ENCODE measurements at places on chromosomes 11 and 22.
A peak's percentile ranks its signal among the peaks of the same experiment; 100 is the strongest.

GRCh38 chr11:2300936-2301630, 635 bp downstream of the C11orf21 start:
- DNase-seq: no peak

- no peak for DNase-seq
Measured at GRCh38 chr11:93846411-93846810, 4.0 kb downstream of the VSTM5 start.

DNA sequence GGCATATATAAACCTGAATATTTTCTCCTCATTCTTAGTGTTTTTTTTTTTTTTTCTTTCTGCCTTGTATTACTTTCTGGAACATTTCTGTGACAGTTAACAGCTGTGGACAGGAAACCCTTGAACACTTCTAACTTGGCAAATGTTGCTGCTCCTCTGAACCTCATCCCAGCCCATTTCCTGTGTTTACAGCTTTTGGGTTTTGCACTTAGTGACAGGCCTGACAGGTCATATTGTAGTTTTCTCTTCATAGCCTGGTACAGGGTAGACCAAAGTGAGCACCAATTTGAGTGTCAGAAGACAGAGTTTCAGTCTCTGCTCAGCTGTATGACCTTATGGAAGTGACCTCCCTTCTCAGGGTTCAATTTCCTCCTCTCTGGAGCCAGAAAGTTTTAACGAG, 91.6 kb downstream of the STIM1 start:
- no peak for DNase-seq

DNA sequence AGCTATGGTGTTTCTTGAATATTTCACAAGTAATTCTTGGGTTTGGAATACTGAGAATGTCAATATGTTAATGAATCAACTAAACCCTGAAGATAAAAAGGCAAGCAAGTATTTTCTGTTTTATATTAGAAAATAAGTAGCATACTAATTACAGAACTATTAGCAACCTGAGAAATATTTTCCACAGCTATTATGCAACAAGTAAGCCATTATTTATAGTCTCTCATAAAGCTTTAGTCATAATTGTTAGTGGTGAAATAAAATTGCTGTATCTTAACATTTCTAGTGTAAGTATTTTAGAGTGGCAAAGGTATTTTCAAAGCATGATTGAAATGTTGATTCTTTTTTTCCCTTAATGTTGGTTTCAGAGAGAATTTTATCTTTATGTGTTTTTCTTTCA, 53.3 kb downstream of the FAR1 start:
- no peak for DNase-seq

- DNase-seq: no peak
Measured at GRCh38 chr11:113204280-113204679, 110.1 kb upstream of the TTC12 start.

DNA sequence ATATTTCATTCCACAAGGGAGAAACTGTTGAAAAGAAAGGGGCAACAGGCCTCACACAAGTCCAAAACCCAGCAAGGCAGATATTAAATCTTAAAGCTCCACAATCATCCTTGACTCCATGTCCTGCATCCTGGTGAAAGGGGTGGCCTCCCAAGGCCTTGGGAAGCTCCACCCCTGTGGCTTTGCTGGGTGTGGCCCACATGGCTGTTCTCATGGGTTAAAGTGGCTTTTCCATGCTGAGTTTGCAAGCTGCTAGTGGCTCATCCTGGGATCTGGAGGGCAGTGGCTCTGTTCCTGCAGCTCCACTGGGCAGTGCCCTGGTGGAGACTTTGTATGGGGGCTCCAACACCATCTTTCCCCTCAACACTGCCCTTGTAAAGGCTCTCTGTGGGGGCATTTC, 106.4 kb downstream of the CTNND1 start:
- no peak for DNase-seq

DNA sequence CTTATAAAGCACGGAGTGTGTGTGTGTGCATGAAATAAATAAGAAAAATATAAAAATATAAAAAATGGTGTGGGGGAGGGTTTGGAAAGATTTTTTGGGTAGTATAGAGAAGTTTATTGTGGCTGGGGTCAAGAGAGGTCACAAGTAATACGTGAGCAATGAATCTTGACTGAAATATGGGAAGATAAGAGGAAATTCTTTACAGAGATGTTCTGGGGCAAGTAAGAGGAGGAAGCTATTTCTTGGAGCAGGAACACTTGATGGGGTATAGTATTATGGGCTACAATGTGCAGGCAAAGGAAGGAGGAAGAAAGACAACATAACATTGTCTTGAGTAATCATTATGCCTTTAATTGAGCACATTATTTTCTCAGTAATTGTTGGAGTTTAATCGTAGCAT, 2.1 kb downstream of the HBD start:
- no peak for DNase-seq

GRCh38 chr11:11724994-11725393, 103.2 kb upstream of the GALNT18 start:
- DNase-seq: no peak

DNA sequence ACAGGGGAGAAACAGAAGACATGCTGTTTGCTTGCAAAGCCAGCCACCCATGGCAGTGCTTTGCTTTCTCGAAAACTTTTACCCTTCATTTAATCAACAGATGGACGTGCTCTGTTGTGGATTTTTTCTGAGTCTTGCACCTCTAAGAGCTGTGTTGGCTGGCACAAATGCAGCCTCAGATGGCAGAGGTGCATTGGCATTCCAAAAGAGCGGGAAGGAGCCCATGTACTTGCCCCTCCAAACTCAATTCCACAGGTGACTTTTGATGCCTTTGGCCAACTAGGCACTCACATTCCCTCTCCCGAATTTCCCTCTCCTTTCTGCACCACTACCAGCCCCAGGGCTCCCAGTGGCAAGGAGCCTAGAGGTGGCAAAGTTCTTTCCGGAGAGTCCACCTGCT, 1.2 kb downstream of the KIRREL3 start:
- DNase-seq: no peak

GRCh38 chr22:19728271-19728670, 4.9 kb downstream of the GP1BB start:
- DNase-seq: no peak

DNA sequence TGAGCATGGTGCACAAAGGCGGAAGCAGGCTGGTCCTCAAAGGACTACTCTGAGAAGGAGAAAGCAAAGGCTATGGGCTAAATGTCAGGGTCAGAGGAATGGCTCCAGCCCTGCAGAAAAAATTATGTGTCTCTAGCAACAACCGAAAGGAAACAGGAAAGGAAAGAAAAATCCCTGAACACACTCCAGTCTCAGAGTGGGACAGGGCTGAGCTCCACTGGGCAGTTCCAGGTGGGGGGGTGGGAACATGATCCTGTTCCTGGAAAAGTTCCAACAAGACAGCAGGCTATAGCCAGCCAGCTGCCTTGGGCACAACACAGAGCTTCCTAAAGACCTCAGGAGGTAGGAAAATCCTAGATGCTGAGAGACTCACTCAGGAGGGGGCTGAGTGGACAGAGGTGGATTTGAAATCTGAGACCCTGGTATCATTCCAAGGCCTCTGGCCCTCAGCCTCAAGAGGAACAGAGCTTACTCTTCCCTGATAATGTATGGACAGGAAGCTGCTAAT, 1088.2 kb downstream of the TBC1D22A start:
- DNase-seq: no peak

GRCh38 chr11:58024601-58025091, 965 bp downstream of the OR9Q1 start:
- DNase-seq: no peak

DNA sequence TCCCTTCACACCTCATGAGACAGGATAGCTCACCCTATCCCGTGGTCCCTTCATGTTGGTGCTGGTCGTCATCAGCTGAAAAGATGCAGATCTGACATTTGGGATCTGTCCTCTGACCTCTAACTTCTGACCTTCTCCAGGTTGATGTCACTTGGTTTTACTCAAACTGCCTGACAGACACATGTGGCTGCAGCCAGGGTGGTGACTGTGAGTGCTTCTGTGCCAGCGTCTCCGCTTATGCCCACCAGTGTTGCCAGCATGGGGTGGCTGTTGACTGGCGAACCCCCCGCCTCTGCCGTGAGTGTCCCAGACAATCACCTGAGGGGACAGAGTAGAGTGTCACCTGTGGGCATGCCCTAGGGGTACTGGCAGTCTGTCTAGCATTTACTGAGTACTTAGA, 49.7 kb downstream of the OTOG start:
- DNase-seq: no peak

DNA sequence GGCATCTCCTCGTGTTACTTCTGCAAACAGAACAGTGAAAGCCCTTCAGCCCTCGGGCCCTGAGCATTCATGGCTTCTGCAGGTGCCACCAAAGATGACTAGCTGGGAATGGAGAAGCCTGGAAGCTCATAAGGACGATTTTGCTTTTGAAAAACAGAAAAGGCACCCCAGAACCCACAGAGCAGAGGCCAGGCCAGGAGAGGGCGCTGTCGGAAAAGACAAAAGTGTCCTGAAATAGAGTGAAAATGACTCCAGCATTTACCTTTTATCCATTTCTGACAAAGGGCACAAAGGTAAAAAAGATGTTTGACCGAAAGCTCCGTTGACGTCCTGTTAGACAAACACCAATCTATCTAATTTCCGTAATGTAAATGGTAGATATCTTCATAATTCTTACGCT, 37.6 kb downstream of the ZNF195 start:
- peak; percentile 53 for DNase-seq

DNA sequence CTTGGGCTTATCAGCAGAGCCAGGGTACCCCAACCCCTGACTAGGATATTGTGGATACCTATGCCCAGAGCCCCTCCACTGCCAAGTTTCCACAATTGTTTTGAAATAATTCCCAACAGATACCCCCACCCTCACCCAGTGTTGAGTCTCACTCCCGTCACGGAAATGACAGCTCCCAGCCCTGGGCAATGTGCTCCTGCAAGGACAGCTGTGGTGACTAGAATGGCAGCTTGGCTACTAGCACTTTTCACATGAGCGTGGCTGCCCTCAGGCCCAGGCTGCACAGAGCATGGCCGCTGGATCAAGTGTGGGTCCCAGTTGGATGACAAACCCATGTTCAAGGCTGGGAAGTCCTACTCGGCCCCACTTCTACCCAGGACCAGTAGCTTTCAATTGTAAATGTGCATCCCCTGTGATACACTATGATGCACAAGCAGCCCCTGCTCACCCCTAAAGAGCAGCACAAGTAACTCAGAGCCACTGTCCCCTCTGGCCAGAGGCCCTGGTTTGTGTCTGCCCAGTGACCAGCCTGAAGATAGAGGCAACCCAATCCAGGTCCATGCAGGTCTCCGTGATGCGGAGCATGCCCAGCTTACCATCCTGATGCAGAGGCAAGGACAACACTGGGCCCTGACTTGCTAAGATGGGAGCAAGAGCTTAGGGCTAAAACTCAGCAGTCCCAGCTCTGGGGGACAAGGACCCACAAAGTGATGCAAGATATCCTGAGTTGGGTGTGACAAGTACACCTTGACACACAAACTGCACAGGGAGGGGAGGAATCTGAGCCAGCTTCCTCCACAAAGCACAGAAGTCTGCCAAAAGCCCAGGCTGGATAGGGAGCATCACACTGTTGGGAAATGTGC, 13.2 kb downstream of the KCNQ1OT1 start:
- DNase-seq: no peak

DNA sequence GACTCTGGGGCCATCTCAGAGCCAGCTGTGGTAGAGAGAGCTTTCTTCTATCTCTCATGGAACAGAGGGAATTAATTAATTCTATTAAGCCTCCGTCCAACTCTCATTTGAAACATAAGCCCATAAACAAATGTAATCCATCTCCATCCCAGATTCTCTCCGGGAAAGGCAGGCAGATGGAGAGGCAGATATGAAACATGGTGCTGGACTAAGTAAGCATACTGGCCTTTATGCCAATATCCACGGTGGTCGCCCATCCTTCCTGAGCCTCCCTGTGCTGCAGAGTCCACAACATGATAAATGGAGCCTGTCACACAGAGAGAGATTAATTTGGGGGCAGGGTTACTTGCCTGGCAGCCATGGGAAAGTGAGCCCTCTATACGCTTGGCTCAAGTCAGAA, 44.8 kb downstream of the PRR5L start:
- no peak for DNase-seq

DNA sequence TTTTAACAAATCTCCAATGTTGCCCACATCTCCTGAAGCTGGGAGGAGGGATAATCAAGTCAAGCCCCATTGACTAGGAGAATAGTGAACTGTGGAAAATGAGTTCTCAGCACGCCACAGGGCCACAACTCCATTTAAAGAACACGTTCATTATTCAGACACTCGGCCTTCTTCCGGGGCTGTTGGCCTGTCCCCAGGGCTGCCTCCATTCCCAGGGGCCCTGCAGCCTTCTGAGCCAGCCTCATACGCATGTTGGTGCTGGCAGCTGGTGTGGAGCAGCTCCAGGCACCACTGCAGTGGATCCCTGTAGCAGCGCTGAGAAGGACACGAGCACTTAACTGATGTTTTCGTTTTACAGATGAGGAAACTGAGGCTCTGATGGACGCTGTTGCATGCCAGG, 87.5 kb upstream of the RCN1 start:
- no peak for DNase-seq
